CD8-positive, alpha-beta memory T cell (primary cell): ENCODE measurements at places on chromosomes 13 and 19. TPM values are rescaled to one million over a fixed set of nuclear protein-coding genes. Genes with fewer than 3 reads are reported as not detected.

DNA sequence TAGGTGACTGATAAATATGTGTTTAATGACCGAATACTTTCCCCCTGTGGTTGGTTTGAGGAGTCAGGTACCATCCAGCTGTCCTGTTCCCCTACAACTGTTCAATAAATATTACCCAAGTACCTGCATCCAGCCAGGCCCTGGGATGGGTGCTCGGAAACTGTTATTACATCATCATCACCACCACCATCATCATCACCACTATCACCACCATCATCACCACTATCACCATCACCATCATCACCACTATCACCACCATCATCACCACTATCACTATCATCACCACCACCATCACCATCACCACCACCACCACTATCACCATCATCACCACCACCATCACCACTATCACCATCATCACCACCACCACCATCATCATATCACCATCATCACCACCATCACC, 4.1 kb downstream of the NTN5 start:
- H3K27me3 ChIP-seq, result no peaks in the 10 kb centered on the region
- no peaks in the 10 kb centered on the region for H3K4me1 ChIP-seq
- no peak for DNase-seq
- no peak overlapping the region for H3K4me3 ChIP-seq
- no peak overlapping the region for H3K27ac ChIP-seq

- no peak overlapping the region for H3K27ac ChIP-seq
- no peaks in the 10 kb centered on the region for H3K36me3 ChIP-seq
- H3K27me3 ChIP-seq, result no peaks in the 10 kb centered on the region
- no peak overlapping the region for H3K4me3 ChIP-seq
- peak; percentile 12 for DNase-seq
Measured at GRCh38 chr13:91133941-91134802, 213.3 kb upstream of the MIR17HG start.

GRCh38 chr19:39512988-39513387, 2.0 kb upstream of the SELENOV start:
- H3K4me3 ChIP-seq, result no peak overlapping the region
- no peaks in the 10 kb centered on the region for H3K36me3 ChIP-seq
- DNase-seq, result no peak
- H3K27ac ChIP-seq, result no peak overlapping the region

- no peak overlapping the region for H3K27ac ChIP-seq
- H3K4me3 ChIP-seq, result no peak overlapping the region
- H3K4me1 ChIP-seq, result no peaks in the 10 kb centered on the region
- no peak for DNase-seq
- no peaks in the 10 kb centered on the region for H3K36me3 ChIP-seq
Measured at GRCh38 chr13:64778002-64778401, 2452.1 kb downstream of the PCDH9 start.

DNA sequence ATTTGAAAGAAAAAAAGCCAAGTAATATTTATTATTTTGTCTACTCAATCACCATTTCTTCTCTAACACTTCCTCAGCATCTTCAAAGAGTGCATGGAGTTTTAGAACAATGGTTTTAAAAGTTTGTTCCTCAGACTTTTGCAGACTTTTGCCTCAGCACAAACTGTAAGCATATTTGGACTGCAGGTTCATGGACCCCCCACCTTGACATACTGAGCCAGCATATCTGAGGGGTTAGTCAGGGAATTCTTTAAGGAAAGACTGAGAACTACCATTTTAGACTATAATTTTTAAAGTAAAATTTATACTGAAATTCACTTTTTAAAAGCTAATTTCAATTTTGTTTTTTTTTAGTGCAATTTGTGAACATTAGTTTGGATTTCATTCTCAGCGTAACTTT, 1676.8 kb upstream of the PCDH20 start:
- DNase-seq, result no peak
- H3K27me3 ChIP-seq, result no peaks in the 10 kb centered on the region
- H3K4me1 ChIP-seq, result no peaks in the 10 kb centered on the region
- no peaks in the 10 kb centered on the region for H3K36me3 ChIP-seq
- no peak overlapping the region for H3K4me3 ChIP-seq
- H3K27ac ChIP-seq, result no peak overlapping the region

- DNase-seq, result no peak
- H3K27me3 ChIP-seq, result no peaks in the 10 kb centered on the region
- H3K4me1 ChIP-seq, result no peaks in the 10 kb centered on the region
- H3K36me3 ChIP-seq, result no peaks in the 10 kb centered on the region
Measured at GRCh38 chr19:8174706-8175105, 25.3 kb upstream of the FBN3 start.

ZNF528 gene
- total RNA-seq, result 11.6 TPM

DNA sequence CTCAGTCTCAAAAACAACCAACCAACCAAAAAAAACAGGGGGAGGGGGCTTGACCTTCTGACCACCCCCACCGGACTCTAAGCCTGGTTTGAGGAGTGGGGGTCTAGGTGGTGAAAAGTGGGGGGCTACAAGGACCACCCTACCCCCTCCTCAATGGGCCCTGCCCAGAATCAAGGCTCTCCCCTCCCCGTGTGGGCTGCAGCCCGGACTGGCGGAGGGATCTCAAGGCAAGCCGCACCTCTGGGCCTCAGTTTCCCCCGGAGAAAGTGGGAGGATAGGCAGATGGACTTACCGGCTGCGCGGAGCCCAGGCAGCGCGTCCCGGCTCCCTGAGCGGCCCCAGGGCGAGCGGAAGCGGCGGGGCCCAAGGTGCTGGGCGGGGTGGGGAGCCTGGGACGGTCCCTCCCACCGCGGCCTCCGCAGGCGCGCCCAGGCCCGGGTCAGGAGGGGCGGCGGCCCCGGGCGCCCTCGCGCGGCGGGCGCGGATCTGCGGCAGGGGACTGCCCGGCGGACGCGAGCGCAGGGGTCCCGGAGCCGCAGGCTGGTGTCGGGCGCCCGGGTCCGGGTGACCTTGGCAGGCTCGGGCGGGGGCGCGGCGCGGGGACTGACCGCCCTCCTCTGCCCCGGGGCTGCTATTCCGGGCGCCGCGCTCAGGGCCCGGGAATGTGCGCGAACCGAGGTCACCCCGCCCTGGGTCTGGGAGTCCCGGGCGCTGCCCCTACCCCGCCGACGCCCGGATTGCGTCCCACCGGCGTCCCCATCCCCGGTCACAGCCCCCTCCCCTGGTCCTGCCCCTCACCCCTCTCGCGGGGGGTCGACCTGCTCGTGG, at the start of gene ADAMTSL5:
ADAMTSL5 (minus strand) TSS at position 349 of the 828 bp plus-strand sequence. CDS start 2,076 bp downstream, outside the sequence.
- no peaks in the 10 kb centered on the region for H3K36me3 ChIP-seq
- H3K4me1 ChIP-seq, result peaks cover 9% of the 10 kb centered on the region
- peak within 1 kb of the TSS; percentile 29 for H3K27ac ChIP-seq
- H3K4me3 ChIP-seq, result peak within 1 kb of the TSS; percentile 47
- DNase-seq, result peak; percentile 52

LSR gene
- 23.5 TPM for total RNA-seq
